Endothelial cell of coronary artery (primary cell): ENCODE measurements at places on chromosomes 2 and 18. TPM values are rescaled to one million over a fixed set of nuclear protein-coding genes. Genes with fewer than 3 reads are reported as not detected.

RAMP1 gene
- 0.19 TPM in 1 of 2 replicates, not detected in the other for total RNA-seq

MAPK4 gene
- under 0.01 TPM in 1 of 2 replicates, not detected in the other for total RNA-seq

SERPINB10 gene
- total RNA-seq = 0.09 TPM in 1 of 2 replicates, not detected in the other

BCL11A gene
- 0.19 and 0.36 TPM in 2 replicates for total RNA-seq

TNFRSF11A gene
- total RNA-seq = 1.9 and 3.1 TPM in 2 replicates

ITPRIPL1 gene
- 0.75 and 0.99 TPM in 2 replicates for total RNA-seq

FNDC4 gene
- total RNA-seq = 30.1 and 31.8 TPM in 2 replicates

NEB gene
- 0.19 and 0.45 TPM in 2 replicates for total RNA-seq

CHAC2 gene
- total RNA-seq = 5.8 and 7.2 TPM in 2 replicates
